ENCODE measurements at places on chromosomes 12 and 14.
A peak's percentile ranks its signal among the peaks of the same experiment; 100 is the strongest.

GRCh38 chr12:57129889-57130288, 1.6 kb downstream of the LRP1 start:
- DNase-seq = no peak

DNA sequence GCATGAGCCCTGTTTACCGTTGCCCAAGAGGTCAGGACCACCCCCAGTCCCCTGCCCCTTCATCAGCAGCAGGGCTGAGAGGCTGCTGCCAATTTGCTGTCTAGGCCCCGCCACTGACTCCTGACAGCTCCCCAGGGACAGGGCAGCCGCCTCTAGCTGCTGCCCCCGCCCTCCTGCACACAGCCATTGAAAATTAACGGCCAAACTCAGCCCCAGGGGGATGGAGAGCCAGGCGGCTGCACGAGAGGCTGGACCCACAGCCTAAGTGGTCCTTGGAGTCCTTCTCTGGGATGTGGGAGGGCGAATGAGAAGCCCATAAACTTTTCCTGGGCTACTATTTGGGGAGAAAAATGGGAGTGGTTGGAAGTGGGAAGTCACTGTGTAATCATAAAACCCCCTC, 4.6 kb downstream of the FOXN4 start:
- no peak for DNase-seq

GRCh38 chr14:21042918-21043317, 756 bp downstream of the RNASE7 start:
- no peak for DNase-seq

- DNase-seq = no peak
These were observed 5.9 kb downstream of the GOLGA5 start for GRCh38 chr14:92800012-92800411.

- no peak for DNase-seq
These were observed 87.4 kb downstream of the SYT1 start for GRCh38 chr12:78951803-78952551.

GRCh38 chr14:54108481-54109471, 152.2 kb upstream of the BMP4 start:
- DNase-seq = no peak

DNA sequence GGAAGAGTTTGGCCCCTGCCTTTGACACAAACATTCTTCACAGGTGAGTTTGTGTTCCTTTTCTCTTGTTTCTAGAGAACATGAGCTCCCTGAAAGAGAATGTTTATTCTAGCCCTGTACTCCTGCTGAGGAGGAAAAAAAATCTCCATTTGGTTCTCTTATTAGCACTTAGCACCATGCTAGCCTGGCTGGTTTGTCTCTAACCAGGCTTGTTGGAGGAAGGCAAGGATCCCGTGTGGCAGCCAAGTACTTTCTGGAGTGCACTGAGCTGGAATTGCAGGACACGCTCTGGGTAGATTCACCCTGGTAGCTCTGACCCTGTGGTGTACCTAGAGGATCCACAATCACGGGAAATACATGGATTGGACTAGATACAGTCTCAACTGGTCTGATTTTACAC, 41.9 kb downstream of the KCNA1 start:
- no peak for DNase-seq

GRCh38 chr12:116217045-116217735, 60.3 kb downstream of the MED13L start:
- DNase-seq = no peak

DNA sequence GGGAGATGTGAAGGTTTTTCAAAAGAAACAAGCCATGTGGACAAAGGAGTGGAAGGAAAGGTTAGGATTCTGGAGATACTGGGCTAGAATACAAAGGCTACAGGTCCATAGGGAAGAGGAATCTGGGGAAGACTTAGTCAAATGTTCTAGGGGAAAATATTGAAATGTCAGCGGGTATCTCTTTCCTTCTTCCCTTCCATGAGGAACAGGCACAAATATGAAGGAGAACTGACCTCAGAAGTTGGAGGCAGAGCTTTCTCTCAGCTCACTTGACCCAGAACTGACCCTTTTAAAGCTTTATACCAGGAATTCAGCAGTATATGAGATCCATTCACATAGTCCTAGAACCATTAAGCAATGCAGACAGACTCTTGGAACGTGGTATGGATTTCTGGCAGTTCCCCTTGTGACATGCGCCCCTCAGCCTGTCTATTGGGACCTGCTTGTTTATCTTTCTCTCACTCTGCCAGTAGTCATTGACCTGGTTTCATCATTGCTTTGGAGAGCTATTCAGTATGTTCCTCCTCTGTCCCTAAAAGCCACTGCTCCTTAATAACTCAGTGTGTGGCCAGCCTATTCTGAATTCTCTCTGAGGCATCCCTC, 43.0 kb upstream of the GSG1 start:
- no peak for DNase-seq

DNA sequence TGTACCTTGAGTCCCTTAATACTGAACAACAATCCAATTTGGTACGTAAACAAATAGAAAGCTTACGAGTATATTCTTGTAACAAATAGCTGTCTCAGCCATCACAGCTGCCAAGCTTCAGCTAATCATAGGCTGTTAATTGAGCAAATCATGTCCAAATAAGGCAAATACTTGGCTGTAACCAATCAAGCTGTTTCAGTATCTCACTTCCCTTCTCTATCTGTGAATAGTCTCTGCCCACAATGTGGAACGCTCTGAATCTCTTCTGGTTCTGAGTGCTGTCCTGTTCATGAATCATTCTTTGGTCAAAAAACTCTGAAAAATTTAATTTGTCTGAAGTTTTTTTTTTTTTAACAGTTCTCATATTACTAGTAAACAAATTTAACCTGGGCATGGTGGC, 5.8 kb upstream of the NEMF start:
- no peak for DNase-seq

GRCh38 chr14:26599291-26599690, 1.5 kb upstream of the NOVA1 start:
- no peak for DNase-seq

DNA sequence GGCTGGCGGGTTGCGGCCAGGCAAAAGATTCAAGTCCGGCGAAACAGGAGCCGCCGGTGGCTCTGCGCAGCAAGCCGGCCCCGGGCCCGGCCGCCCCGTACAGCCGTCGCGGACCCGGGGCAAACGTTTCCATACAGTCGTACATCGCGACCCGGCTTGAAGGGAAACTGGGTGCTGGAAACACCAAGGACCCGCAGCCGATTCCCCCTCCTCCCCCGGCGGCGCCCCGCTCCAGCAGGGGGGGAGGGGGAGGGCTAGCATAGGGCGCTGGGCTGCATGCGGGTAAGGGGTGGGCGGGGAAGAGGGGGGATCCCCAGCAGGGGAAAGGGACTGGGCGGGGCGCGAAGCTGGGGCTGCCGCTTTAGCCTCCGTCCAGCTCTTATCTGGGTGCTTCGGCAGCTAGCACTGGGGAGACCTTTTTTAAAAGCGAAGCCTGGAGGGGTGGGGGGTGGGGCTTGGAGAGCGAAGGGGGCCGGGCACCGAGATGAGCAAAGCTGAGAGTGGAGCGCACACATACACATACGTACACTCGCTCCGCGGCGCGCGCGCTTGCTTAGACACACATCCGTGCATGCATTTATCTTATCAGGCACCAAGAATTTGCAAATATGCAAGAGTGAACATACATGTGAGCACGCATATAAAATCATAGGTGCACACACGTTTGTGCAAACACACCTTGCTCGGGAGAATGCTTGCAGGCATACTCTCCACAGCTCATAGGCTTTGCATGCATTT, 11.9 kb downstream of the RARG start:
- peak; percentile 77 for DNase-seq
